Hippocampal formation (tissue), 2 donors: ENCODE measurements at places on chromosomes 2 and 18.

DNA sequence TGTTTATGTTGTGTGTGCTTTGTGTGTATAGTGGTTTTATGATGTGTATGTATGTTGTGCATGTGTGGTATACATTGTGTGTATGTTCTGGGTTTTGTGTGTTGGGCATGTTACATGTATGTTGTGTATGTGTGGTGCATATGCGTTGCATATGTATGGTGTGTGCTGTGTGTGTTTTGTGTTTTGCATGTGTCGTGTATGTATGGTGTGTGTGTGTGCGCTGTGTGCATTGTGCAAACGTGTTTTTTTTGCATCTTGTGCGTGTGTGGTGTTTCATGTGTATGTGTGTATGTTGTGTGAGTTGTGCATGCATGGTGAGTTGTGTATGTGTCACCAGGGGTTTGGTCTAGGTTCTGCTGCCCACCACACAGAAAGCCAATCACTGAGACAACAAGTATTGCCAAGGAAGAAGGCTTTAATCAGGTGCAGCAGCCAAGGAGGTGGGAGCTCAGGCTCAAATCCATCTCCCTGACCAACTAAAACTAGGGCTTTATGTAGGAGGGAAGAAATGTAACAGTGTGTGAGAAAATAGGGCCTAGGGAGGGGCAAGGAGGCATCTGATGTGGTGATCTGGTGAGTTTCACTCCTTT lies 115.7 kb downstream of the FAM168B start:
- DNase-seq = no peak

DNA sequence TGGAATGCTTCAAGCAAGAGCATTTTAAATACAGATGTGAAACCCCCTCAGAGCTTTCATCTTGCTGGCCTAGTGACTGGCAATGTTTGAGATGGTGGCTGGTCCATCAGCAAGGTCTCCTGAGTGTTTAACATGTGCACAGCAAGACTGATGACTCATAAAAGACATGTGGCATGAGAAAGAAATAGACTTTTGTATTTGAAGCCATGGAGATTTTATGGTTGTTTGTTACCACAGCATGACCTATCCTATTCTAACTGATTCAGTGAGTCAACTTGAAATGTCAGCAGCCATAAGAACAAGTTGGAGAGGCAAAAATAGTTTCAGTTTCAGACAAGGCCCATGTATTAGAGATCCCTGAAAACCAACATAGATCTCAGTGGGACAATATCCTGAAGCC lies 154.7 kb upstream of the LYPD1 start:
- no peak for DNase-seq

DNA sequence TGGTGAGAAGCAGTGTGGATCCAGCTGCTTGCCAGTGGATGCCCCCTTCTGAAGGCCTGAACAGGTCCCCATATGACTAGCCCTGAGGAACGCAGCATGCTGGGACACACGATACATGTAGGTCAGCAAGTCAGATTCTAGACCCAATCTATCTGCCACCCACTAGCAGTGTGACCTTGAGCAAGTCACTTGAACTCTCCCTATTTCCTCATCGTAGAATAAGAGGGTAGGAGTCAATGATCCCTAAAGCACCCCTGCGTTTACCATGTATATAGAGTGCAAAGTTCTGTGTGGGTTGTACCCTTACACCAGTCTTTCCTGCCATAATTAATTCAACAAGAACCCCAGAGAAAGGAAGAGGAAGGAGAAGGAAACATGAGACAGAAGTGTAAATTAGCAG lies 123.7 kb downstream of the GALNT14 start:
- DNase-seq = no peak

DNA sequence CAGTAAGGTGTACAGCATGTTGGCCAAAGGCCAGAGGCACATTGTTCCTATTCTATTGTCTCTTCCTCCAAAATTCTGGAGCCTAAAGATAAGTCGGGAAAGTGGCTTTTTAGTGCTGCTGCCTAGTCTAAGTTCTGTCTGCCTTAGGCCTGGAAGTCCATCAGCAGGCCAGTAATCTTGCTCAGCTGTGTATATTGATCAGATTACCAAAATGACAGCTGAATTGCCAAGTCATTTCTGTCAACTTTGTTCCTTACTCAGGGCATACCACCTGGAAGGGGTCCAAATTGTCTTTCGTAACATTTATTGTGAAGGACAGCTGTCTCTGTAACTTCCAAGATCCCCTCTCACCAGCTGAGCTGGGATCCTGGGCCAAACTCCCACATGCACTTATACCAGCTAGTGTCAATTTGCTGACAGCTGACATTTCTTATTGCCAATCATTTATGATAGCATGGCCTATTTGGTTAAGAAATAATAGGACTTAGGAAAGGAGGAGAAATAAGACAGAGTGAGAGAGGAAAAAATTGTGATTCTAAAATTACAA lies 116.8 kb upstream of the FSHR start:
- no peak for DNase-seq

- no peak for DNase-seq
Measured at GRCh38 chr2:157809212-157809611, 66.9 kb downstream of the ACVR1 start.

- DNase-seq = no peak
Measured at GRCh38 chr2:168566974-168567665, 111.0 kb downstream of the CERS6 start.

GRCh38 chr2:227025510-227025909 lies 138.5 kb downstream of the COL4A4 start:
- no peak for DNase-seq

DNA sequence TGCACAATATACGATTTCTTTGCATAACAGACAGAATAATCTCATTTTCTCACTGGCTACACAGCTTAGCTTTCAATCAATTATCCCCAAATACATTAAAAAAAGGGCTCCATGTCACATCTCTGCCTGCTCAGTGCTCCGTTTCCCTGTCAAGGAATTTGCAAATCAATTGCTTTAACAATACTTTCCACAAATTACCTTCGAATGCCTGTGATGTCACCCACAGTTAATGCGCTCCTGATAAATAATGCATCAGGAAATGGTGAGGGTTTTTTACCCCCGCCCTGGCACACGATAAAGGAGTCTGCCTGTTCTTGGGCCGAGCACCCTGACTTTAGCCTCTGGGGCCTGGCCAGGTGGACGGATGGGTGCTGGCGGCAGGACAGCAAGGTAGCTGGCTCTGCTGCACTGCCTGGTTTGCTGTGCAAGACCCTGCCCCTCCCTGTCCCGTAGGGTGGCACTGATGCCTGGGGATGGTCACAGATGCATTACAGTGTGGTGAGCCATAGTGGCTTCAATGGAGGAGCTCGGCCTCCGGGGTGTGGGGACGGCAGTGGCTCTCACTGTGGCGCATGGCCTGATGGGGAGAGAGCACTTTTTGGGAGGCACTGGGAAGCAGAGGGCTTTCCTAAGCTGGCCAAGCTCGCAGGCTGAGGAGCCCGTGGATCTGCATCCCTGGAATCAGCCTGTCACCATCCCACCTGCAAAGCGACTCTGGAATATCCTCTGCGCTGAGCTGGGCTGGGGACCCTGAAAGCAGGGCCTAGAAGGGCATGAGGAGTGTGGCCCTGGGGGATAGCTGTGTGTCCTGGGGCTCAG lies 88.3 kb upstream of the HS6ST1 start:
- no peak for DNase-seq

DNA sequence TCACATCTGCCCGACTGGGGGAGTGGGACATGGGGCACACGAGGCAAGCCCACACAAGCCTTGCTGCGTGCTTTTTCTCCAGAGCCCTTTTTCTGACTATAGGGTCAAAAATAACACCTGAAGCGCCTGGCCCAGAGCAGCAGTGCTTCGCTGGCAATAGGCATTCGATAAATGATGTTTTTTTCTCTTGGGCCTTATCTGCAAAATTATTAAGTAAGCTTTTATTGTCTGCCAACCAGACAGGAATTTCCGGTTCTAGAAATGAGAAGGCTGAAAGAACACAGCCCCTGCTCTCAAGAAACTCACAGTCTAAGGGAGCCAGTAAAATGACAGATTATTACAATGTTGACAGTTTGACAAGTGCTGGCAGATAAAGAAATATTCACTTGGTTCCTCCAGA lies 2.7 kb upstream of the TMBIM1 start:
- no peak for DNase-seq

DNA sequence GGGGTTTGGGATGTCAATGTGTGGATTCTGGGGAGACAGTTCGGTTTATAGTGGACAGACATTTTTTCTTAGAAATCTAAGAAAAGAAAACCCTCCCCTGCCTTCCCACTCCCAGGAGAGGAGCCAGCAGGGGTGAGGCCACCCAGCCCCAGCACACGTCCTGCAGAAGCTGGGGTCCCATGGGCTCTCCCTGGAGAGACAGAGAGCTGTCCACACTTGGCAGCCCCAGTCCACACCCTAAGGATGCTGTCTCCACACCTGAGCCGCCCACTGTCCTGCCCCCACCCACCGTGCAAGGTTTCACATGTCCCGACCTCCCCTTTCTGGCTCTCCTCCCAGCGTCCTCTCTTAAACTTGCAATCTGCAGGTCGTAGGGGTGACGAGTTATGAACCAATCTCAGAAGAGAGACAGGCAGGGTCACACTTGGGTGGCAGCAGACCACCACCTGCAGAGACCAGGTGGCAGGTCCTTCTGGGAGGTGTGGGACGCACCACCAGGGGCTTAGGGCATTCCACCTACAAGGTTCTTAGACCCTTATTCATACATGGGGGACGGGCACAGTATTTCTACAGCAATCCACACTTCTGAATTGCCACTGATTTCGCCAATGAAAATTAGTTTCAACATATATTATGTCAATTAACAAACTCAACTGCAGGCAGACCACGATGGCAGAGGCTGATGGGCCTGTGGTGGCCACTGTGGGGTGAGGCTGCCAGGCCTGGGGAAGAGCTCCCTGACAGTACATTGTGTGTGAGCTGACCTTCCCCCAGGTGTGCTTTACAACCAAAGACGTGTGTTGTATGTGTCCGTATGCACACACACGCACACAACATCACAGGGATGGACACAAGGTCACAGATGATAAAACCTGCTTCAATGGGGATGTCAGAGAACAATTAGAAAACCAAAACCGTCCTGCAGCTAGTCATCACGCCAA lies 158.5 kb downstream of the TPO start:
- DNase-seq = no peak

- peak; percentile 37 for DNase-seq
Measured at GRCh38 chr18:59249199-59249774, 24.0 kb downstream of the RAX start.

DNA sequence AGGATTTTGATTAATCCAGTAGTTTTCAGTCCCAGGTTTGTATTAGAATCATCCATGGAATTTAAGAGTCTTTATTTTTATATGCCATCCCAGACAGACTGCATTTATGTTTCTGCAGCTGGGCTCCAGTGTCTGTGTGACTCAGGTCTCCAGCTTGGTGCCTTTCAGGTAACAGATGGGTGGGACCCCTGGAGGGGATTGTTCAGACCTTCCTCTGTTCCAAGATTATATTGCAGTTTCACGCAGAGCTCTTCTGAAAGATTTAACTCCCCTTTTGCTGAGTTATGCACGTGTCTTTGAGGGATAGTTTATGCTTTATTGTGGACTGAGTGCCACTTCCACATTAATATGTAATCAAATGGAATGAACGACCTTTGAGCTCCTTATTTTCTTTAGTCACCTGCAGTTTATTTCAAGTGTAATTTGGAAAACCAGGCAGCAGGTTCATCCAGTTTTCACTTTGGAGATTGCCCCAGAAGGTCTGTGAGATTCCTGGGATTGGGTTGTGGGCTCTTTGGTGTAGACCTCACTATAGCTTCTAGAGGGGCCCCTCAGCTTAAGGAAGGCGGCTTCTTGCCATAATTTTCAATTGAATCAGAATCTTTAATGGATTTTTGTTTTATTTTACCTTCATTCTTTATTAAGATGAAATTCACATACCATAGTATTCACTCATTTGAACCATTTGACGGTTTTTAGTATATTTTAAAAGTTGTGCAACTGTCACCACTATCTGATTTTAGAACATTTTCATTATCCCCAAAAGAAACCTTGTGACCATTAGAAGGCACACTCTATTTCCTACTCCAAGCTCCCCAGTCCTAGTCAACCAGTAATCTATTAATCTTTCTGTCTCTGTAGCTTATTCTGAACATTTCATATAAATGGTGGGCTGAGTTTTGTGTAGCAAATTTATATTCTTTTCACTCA lies 135.0 kb downstream of the WDSUB1 start:
- DNase-seq = no peak

DNA sequence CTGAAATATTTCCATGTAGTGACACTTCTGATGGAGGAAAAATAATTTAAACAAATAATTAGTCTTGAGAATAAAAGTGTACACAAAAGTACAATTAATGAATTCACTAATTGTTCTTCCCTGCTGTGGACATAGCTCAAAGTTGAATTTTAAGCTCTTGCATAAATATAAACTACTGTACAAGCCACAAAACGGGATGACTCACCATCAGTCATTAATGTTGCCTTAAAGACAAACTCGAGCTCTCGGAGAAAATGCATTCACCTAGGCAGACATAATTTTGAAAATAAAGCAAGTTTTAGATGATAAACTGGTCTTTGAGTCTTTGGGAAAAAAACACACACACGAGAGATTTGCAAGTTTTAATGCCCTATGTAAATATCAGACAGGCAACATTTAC lies 436.4 kb downstream of the ZNF521 start:
- no peak for DNase-seq

GRCh38 chr2:75994759-75995158 lies 284.0 kb upstream of the GCFC2 start:
- DNase-seq = no peak

DNA sequence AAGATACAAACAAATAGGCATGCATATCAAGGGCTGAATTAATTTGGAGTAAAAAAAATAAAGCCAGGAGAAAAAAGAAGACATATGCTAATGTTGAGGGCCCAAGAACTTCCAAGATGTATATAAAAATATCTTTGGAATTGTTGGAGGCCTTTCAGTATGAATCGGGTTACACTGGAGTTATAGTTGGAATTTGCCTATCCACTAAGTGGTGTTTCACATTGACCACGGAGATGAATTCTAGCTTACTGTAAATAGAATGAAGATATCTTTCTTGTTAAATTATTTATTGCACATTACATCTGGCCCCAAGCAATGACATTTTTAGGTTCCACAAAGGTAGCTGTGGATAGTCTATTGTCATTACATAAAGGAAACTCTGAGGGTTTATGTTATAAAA lies 38.5 kb upstream of the TRIB2 start:
- DNase-seq = no peak

DNA sequence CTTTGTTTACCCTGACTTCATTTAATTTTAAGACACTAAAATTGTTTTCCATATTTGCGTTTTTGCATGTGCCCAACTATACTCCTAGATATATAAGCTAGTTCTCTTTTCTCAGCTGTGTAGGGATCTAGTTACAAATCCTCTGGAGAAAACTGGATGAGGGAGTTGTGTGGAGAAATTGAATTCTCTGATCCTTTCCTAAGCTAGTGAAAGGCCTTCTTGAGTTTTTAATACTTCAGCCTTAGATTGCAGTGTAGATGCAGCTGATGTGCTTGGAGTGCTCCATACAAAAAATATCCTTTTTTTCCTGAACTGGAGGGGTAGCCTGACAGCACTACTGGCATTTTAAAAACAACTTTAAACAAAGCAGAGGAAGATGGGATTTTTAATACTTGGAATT lies 8.6 kb upstream of the MTX2 start:
- no peak for DNase-seq

GRCh38 chr2:236677368-236677767 lies 107.7 kb downstream of the ACKR3 start:
- DNase-seq = no peak
